ENCODE measurements at places on chromosomes 4 and X.

GRCh38 chr4:34105311-34105710 is 2139.0 kb downstream of the ARAP2 start:
- DNase-seq, result no peak

DNA sequence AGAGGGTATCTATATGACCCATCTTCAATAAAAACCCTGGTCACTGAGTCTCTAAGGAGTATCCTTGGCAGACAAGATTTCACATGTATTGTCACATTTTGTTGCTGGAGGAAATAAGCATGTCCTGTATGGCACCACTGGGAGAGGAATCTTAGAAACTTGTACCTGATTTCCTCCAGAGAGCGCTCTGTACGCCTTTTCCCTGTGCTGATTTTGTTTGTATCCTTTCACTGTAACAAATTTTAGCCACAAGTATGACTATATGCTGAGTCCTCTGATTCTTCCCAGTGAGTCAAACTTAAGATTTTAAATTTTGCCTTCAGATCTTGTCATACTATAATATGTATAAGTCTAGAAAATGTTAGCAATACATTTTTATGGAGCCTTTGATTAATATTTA is 102.8 kb downstream of the ITIH6 start:
- DNase-seq, result no peak

- no peak for DNase-seq
Measured at GRCh38 chrX:15721911-15722310, 16.2 kb upstream of the CA5B start.

DNA sequence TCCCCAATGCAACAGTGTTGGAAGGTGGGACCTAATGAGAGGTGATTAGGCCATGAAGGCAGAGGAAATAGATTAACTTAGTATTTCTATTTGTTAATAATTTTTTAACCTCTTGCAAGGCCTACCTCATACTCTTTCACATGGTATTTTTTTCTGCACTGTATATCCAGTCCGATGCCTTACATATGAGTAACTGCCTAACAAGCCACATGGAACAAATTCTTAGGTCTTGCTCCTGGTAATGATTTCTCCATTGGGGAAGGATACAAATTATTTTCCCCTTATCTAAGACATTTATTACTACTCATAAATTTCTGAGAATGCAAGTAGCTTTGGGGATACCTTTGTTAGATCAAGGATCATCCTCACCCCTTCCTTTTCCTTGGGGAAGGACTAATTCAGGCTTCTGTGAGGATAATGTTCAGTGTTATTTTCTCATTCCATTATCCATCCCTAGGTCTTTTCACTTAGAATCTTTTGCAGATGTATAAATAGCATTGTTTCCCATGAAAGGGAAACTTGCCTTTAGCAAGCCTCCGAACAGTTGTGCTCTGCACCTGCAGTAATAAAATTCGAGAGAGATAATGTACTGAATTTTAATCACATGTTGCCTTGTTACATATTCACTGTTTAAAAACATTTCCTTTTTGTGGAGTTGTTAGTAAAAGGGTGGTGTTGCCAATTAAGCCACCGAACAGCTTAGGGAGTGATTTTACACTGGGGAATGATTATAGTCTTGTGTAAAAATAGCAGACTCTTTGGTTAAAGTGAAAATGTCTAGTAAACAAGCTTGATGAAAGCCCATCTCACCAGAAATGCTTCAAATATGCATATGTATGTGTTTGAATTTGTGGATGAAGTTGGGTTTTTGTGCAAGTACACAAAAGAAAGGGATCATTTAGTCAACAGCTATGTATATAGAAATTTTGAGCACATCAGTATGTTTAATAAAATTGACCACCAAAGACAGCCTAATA is 89.9 kb downstream of the CFAP299 start:
- no peak for DNase-seq

DNA sequence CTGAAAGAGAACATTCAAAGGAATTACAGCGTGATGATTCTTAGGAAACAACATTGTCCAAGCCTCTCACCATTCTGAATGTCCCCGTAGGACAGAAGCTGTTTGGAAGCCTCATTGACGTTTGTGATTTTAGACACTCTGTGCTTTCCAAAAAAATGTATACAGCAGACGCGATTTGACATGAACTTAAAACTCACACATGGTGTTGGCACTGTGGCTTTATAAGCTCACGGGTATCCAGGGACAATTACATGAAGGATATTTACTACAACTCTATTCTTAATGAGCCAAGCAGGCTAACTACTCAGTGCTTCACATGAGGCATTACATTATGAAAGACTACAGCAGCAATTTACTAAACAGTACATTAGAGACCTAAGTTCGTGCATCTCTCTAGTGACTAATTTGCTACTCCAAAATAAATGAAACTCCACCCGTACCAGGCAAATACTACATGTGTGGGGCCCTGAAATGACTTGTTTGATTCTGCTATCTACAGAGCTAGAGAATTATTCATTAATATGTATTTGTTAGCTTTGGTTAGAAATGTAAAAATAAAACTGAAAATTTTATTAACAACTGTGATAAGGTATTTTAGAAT is 620.7 kb downstream of the SPRY1 start:
- DNase-seq, result no peak

GRCh38 chr4:182065255-182065654 is 177.9 kb upstream of the TENM3 start:
- no peak for DNase-seq

- DNase-seq, result no peak
Measured at GRCh38 chr4:83281307-83281706, 3.3 kb downstream of the COQ2 start.

- DNase-seq, result no peak
Measured at GRCh38 chrX:39814391-39814790, 283.4 kb downstream of the BCOR start.

DNA sequence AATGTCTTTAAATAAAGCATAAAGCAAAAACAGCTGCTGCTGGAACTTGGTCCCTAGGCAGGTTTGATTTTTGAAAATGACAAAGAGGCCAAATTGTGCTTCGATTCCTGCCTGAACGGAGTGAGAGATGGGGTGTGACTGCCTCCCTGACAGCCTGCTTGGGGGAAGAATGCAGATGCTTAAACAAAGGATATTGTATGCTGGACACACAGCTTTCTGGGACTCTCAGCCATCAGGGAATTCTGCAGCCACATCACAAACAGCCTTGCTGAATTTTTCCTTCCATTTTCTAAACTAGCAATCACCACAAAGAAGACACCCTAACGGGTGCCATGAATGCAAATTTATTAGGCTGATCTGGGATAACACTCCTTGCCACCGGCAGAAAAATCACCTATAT is 83.9 kb upstream of the CPEB2 start:
- no peak for DNase-seq

DNA sequence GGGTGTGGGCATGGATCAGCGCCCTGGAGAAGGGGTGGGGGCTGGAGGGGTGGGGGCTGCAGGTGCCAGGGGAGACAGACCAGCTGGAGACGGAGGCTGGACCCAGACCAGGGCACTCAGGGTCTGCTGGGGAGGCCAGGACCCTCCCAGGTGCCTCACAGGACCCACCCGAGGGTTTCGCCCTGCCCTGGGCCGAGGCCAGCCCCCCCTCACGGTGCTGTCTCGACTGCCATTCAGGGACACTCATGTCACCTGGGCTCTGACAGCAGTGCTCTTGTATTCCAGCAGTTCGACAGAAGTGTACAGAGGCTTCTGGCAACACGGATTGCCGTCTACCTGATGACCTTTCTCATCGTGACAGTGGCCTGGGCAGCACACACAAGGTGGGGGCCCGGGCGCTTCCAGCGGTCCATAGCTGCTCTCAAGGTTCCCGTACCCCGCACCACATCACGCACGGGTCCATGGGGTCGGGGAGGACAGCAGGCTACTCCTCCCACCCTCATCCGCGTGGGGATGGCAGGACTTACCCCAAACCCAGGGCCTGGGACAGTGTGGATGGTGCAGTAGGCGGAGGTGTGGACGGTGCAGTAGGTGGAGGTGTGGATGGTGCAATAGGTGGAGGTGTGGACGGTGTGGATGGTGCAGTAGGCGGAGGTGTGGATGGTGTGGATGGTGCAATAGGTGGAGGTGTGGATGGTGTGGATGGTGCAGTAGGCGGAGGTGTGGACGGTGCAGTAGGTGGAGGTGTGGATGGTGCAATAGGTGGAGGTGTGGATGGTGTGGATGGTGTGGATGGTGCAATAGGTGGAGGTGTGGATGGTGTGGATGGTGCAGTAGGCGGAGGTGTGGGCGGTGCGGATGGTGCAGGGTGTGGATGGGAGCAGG is 18.1 kb downstream of the TMEM175 start:
- DNase-seq, result no peak

- DNase-seq, result no peak
Measured at GRCh38 chr4:149264093-149264733, 551.4 kb downstream of the IQCM start.

DNA sequence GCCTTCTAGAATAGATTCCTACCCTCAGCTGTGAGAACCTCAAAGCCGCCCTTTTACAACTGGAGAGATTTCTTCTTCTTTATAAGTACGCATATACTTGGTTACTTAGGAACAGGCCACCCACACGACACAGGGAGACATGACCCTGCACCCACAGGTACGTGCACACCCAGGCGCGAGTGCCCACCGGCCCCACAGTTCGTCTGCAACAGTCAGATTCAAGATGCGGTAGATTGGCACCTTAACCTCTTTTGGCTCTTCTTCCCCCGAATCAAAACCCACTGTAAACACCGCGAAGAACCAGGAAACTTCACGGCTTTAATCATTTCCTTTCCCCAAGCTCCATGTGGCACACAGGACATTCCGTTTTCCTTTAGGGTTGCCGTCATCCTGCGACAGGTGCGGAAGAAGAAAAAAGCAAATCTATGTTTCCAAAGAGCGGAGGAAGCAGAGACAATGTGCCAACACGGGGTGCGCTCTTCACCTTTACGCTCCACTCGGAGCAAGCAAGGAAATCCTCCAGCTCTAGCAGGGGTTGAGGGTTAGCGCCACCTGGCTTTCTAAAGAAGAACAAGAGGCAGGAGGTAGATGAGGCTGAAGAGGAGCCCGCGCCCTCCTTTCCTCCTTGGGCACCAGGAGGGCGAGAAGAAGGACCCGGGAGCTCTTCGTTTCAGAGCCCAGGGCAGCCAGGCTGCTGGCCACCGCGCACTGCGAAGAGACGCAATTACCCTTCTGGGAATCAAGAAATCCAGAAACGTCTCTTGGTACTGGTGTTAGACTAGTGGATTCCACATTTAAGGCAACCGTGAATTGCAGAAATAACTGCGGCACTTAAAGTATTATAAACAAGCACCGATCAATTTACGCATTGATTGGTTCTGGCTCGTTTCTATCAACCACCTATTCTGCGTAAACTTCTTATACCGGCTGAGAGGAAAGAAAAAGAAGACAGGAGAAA is 35.7 kb downstream of the HAND2 start:
- no peak for DNase-seq

- no peak for DNase-seq
Measured at GRCh38 chrX:22629105-22629725, 356.5 kb downstream of the CBLL2 start.

DNA sequence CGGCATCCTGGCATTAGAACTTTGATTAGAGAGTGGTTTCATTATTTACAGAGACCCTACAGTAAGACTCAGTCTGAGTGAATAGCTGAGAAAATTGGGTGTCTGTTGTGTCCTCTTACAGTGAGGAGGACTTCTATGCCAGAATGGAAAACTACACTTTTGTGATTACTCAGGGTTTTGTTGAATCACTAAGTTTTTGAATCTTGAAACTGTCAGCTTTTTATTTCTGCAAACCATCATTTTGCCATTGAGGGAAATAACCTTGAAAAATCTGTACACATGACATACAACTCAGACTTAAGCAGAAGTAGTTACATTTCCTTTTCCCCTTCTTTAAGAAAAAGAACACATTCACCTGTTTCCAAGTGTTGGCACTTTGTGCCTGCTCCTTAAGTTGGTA is 117.6 kb upstream of the RASGEF1B start:
- DNase-seq, result no peak

DNA sequence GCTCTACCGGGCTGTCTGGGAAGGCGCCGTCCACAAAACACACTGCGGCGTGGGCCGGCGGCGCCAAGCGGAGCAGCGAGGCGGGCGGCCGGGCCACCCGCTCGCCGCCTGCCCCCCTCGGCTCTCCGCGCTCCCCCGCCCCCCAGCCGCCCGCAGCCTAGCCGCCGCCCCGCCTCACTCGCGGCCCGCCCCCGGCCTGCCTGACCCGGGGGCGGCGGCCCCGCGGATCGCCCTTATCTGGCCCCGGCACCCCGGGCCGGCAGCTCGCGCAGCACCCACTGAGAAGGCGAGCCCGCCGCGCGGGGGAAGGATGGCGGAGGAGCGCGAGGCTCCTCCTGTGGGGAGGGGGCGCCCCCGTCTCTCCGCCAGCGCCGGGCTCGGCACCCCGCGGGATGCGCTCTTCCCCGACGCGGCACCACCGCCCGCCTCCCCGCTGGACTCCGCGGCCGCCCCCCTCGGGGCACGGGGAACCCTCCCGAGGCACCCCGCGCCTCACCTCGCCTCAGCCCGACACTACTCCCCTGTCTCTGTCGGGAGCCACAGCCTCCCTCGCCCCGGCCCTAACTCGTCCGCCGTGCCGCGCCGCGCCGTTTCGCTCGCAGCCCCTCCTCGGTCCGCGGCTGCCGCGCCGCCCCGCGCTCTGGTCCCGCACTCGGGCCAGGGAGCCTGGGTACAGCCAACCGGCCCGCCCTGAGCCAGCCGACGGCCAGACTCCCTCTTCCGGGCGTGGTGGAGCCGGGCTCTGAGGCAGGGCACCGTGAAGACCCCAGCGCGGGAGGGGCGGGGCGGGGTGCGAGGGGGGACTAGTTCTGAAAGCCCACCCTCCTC is 566 bp downstream of the ATP11C start:
- peak; percentile 13 for DNase-seq

GRCh38 chr4:173998471-173999144 is 284.9 kb downstream of the FBXO8 start:
- no peak for DNase-seq

- DNase-seq, result no peak
Measured at GRCh38 chr4:19575924-19576323, 675.8 kb upstream of the SLIT2 start.

DNA sequence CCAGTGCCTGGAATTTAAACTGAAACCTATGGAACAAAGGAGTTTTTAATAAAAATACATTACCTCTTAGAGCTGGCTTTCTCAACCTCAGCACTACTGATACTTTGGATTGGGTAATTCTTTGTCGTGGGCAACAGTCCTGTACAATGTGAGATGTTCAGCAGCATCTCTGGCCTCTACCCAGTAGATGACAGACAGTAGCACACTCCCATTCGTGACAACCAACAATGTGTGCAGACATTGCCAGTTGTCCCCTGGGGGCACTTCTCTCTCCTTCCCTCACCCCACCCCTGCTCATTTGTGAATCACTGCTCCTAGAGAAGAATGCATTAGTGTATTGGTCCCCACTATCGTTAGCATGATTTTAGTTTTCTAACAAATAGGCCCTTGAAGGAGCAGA is 16.2 kb downstream of the GPAT3 start:
- DNase-seq, result no peak

- DNase-seq, result no peak
Measured at GRCh38 chr4:80215449-80216052, 18.2 kb downstream of the PRDM8 start.

GRCh38 chr4:55553441-55554201 is 6.9 kb upstream of the CLOCK start:
- no peak for DNase-seq

GRCh38 chr4:73223258-73223650 is 35.3 kb downstream of the ANKRD17 start:
- no peak for DNase-seq
